A375 (cell line): ENCODE measurements at places on chromosomes 5 and 9. TPM values are rescaled to one million over a fixed set of nuclear protein-coding genes. Genes with fewer than 3 reads are reported as not detected.

The QSOX2 gene
- total RNA-seq = 26.9 and 30.1 TPM in 2 replicates

The SLIT3 gene
- total RNA-seq = 0.05 TPM in 1 of 2 replicates, not detected in the other

The SH2D3C gene
- 0.08 TPM in 2 replicates for total RNA-seq

The LHX3 gene
- total RNA-seq = not detected in 2 replicates

The PPP3R2 gene
- not detected in 2 replicates for total RNA-seq

The PALM2AKAP2 gene
- total RNA-seq = 12.2 and 14.0 TPM in 2 replicates

The CDC25C gene
- 15.4 and 17.2 TPM in 2 replicates for total RNA-seq

The BASP1 gene
- total RNA-seq = 4.7 and 5.9 TPM in 2 replicates

The PLPP7 gene
- total RNA-seq = 8.4 and 8.9 TPM in 2 replicates

The SPATA31E1 gene
- not detected in 2 replicates for total RNA-seq

The PCDHB11 gene
- total RNA-seq = 2.7 and 3.9 TPM in 2 replicates

The FYB1 gene
- 1.0 and 2.4 TPM in 2 replicates for total RNA-seq

The NAIP gene
- 3.3 and 4.9 TPM in 2 replicates for total RNA-seq

The INPP5E gene
- total RNA-seq = 11.2 and 11.9 TPM in 2 replicates

The APBA1 gene
- 0.11 TPM in 1 of 2 replicates, not detected in the other for total RNA-seq

The BARX1 gene
- total RNA-seq = 11.1 and 12.4 TPM in 2 replicates

The CARD9 gene
- 2.5 and 4.3 TPM in 2 replicates for total RNA-seq

The CD274 gene
- 4.3 and 4.6 TPM in 2 replicates for total RNA-seq

The KCNN2 gene
- not detected in 2 replicates for total RNA-seq

The ARID3C gene
- 0.11 TPM in 1 of 2 replicates, not detected in the other for total RNA-seq

The RNF208 gene
- 0.61 and 1.5 TPM in 2 replicates for total RNA-seq

The PAEP gene
- 0.27 and 0.41 TPM in 2 replicates for total RNA-seq

The PCDHGB1 gene
- total RNA-seq = 4.5 and 5.0 TPM in 2 replicates

The TRAF1 gene
- 7.8 and 7.9 TPM in 2 replicates for total RNA-seq

The TSSK1B gene
- total RNA-seq = 0.11 TPM in 1 of 2 replicates, not detected in the other

The ANKRD31 gene
- total RNA-seq = 0.32 and 0.34 TPM in 2 replicates
